Right atrium auricular region (tissue), 2 donors: ENCODE measurements at places on chromosomes 5 and 9. TPM values are rescaled to one million over a fixed set of nuclear protein-coding genes. Genes with fewer than 3 reads are reported as not detected.

DNA sequence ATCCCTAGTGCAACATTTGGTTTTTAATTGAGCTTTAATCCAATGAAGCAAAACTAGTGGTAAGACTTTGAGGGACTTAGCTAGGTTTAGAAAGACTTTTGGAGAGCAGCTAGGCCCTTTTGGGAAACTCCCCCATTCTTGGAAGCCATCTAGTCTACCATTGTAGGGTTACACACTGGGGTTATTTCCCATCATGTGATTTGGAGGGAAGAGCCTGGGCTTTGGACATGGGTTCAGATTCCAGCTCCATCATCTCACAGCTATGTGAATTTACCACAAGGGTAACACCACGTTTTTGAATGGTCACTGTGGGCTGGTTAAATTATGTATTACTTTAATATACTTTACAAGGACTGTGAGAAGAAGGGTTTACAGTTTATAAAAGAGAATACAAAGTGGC, 18.3 kb upstream of the TNFSF15 start:
- no peaks in the 10 kb centered on the region for H3K4me1 ChIP-seq
- no peaks in the 10 kb centered on the region for H3K36me3 ChIP-seq
- no peaks in the 10 kb centered on the region for H3K27me3 ChIP-seq
- H3K27ac ChIP-seq, result no peak overlapping the region
- no peak for DNase-seq

DNA sequence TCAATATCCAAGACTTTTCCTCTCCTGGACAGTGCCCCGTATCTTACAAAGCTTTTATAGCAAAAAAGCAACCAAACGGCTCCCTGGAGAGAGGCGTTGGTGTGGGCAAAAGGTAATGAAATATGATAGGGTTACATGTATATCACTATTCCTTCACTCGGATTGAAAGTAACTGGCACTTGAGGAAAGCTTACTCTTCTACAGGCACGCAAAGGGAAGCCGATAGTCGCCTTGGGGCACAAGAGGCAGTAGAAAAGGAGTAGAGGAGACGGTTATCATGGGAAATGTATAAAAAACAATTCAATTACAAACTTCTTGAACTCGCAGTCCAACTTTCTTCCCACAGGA, 1.1 kb downstream of the DIAPH1 start:
- peak overlapping the region; percentile 90 for H3K4me3 ChIP-seq
- no peaks in the 10 kb centered on the region for H3K27me3 ChIP-seq
- peak overlapping the region; percentile 97 for H3K27ac ChIP-seq

The STK32A gene
- 0.22 TPM for total RNA-seq

The INSL6 gene
- not detected for total RNA-seq

DNA sequence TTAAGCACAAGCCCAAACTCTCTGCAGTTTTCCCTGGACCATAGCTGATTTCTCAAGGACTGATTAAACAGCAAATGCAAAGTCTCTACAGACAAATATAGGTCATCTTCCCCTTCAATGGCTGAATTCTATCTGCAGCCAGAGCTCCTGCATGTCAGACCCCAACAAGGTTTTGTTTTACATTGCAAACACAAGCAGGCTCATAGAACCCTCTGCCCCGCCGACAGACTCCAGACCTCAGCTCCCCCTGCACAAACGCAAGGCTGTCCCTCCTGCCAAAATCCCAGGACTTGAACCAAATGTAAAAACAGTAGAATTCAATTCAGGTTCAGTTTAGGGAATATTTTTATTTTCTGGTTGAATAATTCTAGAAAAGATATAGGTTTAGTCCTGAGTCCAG, 526.7 kb upstream of the TRPC7 start:
- no peaks in the 10 kb centered on the region for H3K27me3 ChIP-seq
- no peak overlapping the region for H3K4me3 ChIP-seq
- H3K27ac ChIP-seq, result no peak overlapping the region
- H3K4me1 ChIP-seq, result no peaks in the 10 kb centered on the region
- H3K36me3 ChIP-seq, result no peaks in the 10 kb centered on the region
- DNase-seq, result no peak

The CARD9 gene
- 1.1 TPM for total RNA-seq

The SPOUT1 gene
- 11.6 TPM for total RNA-seq

The AIF1L gene
- 15.4 TPM for total RNA-seq

DNA sequence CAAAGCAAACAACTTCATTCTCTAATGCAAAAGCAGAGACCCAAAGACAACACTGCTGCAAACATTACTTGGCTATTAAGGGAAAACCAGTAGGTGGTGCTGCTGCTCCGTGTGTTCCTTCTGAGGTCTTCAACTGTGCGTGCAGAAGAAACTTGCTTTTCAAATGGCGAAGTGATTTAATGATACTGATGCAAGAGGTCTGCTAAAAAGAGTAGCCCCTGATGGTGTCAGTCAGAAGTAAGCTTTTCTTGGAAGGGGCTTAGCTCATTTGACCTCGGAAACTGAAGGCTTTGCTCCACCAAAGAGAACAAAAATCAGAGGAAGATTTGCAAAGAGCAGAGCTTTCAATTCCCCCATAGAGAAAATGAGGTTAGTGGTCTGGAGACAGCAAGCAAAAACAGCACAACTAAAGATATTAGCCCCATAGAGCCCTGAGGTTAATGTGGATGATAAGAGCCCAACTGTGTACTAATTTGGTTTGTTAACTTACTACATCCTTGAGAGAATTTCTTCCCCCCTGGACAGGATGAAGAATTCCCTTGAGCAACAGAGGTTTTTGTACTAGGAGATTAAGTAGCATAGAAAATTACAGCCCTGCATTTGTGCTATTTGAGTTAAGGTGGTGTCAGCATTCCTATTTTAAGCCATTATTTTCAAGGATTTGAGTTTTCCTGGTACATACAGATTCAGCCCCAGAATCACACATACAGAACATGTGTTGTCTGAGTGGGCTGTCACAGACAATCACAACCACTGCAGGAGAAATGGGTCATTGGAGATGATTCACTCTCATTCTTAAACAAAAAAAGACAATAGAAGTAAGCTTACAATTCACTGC, 153.2 kb upstream of the C9orf72 start:
- no peaks in the 10 kb centered on the region for H3K4me1 ChIP-seq
- no peaks in the 10 kb centered on the region for H3K27me3 ChIP-seq
- H3K36me3 ChIP-seq, result no peaks in the 10 kb centered on the region
- no peak for DNase-seq
- no peak overlapping the region for H3K4me3 ChIP-seq

GRCh38 chr5:10457682-10458574, 16.2 kb downstream of the ROPN1L start:
- DNase-seq, result no peak
- no peaks in the 10 kb centered on the region for H3K27me3 ChIP-seq
- H3K4me1 ChIP-seq, result no peaks in the 10 kb centered on the region
- H3K4me3 ChIP-seq, result no peak overlapping the region
- no peak overlapping the region for H3K27ac ChIP-seq
- H3K36me3 ChIP-seq, result no peaks in the 10 kb centered on the region

- no peak overlapping the region for H3K27ac ChIP-seq
- no peak for DNase-seq
- no peak overlapping the region for H3K4me3 ChIP-seq
- H3K4me1 ChIP-seq, result no peaks in the 10 kb centered on the region
These were observed 82.2 kb downstream of the IPO11 start for GRCh38 chr5:62494772-62495171.

DNA sequence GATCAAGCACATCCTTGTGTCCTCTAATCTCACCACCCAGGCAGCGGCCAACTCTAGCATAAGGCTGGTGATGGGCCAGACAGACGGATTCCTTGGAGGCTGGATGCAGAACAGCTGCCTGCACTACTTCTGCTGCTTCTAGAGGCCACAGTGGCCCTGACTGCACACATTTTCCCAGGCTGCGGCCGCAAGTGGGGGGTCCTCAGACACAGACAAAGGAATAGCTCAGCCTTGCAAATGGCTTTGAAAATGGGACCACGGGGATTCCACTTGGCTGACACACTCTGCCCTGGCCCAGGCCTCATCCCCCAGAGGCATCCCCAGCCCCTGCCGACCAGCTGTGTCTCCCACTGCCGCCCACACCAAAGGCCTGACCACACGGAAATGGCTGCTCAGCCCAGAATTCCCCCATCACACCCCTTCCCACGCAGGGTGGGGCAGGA, 540.8 kb downstream of the BNC2 start:
- no peaks in the 10 kb centered on the region for H3K36me3 ChIP-seq
- DNase-seq, result no peak
- H3K4me3 ChIP-seq, result no peak overlapping the region
- no peaks in the 10 kb centered on the region for H3K27me3 ChIP-seq
- H3K4me1 ChIP-seq, result no peaks in the 10 kb centered on the region

GRCh38 chr5:55356896-55357295, 49.1 kb downstream of the MTREX start:
- no peak for DNase-seq
- no peaks in the 10 kb centered on the region for H3K4me1 ChIP-seq
- no peak overlapping the region for H3K27ac ChIP-seq
- H3K27me3 ChIP-seq, result no peaks in the 10 kb centered on the region
- H3K4me3 ChIP-seq, result no peak overlapping the region

The ATG10 gene
- 5.6 TPM for total RNA-seq

DNA sequence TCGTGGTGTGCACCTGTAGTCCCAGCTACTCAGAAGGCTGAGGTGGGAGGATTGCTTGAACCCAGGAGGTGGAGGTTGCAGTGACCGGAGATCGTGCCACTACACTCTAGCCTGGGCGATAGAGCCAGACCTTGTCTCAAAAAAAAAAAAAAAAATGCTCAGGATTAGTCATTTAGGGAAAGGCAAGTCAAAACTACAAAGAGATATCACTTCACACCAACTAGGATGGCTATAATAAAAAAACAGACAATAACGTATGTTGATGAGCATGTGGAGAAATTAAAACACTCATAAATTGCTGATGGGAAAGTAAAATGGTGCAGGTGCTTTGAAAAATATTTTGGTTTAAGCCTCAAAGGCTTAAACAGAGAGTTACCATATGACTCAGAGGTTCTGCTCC, 6.3 kb upstream of the ANKRD34B start:
- DNase-seq, result no peak
- H3K27me3 ChIP-seq, result no peaks in the 10 kb centered on the region
- H3K27ac ChIP-seq, result no peak overlapping the region
- H3K4me3 ChIP-seq, result no peak overlapping the region
- no peaks in the 10 kb centered on the region for H3K36me3 ChIP-seq

GRCh38 chr5:127961763-127962145, 121.8 kb upstream of the SLC12A2 start:
- DNase-seq, result no peak
- H3K4me1 ChIP-seq, result peaks cover 50% of the 10 kb centered on the region
- H3K27ac ChIP-seq, result peak overlapping the region; percentile 70
- H3K4me3 ChIP-seq, result no peak overlapping the region

- H3K27ac ChIP-seq, result no peak overlapping the region
- no peak overlapping the region for H3K4me3 ChIP-seq
- no peaks in the 10 kb centered on the region for H3K27me3 ChIP-seq
- DNase-seq, result no peak
- no peaks in the 10 kb centered on the region for H3K36me3 ChIP-seq
These were observed 29.9 kb upstream of the C7 start for GRCh38 chr5:40879163-40879942.

- H3K27me3 ChIP-seq, result no peaks in the 10 kb centered on the region
- DNase-seq, result no peak
- no peak overlapping the region for H3K4me3 ChIP-seq
- H3K4me1 ChIP-seq, result peaks cover 8% of the 10 kb centered on the region
These were observed 73.4 kb upstream of the ANKH start for GRCh38 chr5:14944996-14945395.

- no peak overlapping the region for H3K4me3 ChIP-seq
- no peak overlapping the region for H3K27ac ChIP-seq
- no peaks in the 10 kb centered on the region for H3K27me3 ChIP-seq
- H3K36me3 ChIP-seq, result no peaks in the 10 kb centered on the region
- no peaks in the 10 kb centered on the region for H3K4me1 ChIP-seq
These were observed 8.3 kb upstream of the SLC6A18 start for GRCh38 chr5:1216918-1217295.

- no peaks in the 10 kb centered on the region for H3K4me1 ChIP-seq
- H3K27ac ChIP-seq, result no peak overlapping the region
- no peaks in the 10 kb centered on the region for H3K27me3 ChIP-seq
- H3K36me3 ChIP-seq, result no peaks in the 10 kb centered on the region
- DNase-seq, result no peak
These were observed 45.2 kb upstream of the IL6ST start for GRCh38 chr5:56039985-56040384.

GRCh38 chr5:54518818-54519508, 1.4 kb downstream of the SNX18 start:
- no peaks in the 10 kb centered on the region for H3K27me3 ChIP-seq
- peak overlapping the region; percentile 89 for H3K27ac ChIP-seq
- peaks cover 61% of the 10 kb centered on the region for H3K4me1 ChIP-seq

The SHOC1 gene
- total RNA-seq, result not detected

GRCh38 chr5:4258170-4258569, 662.5 kb downstream of the IRX1 start:
- H3K4me1 ChIP-seq, result no peaks in the 10 kb centered on the region
- no peak overlapping the region for H3K4me3 ChIP-seq
- no peaks in the 10 kb centered on the region for H3K36me3 ChIP-seq
- no peak overlapping the region for H3K27ac ChIP-seq

- peaks cover 20% of the 10 kb centered on the region for H3K36me3 ChIP-seq
- no peak for DNase-seq
These were observed 15.3 kb downstream of the MAP1B start for GRCh38 chr5:72122602-72123001.

The CA9 gene
- total RNA-seq, result 5.9 TPM

DNA sequence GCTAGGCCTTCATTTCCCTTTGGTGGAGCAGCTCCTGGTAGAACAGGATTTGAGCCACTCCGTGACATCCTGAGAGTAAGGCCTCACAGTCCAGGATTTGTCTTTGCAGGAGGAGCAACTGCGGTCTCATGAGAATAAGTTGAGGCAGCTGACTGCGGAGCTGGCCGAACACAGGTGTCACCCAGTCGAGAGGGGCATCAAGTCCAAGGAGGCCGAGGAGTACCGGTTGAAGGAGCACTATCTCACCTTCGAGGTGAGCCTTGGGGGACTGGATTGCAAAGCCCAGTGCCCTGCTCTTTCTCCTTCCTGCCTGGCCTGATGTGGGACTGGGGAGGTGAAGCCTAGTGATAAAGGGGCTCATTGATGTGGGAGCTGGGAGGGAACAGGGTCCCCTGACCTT, 44.3 kb downstream of the PSD2 start:
- H3K4me1 ChIP-seq, result no peaks in the 10 kb centered on the region
- H3K4me3 ChIP-seq, result no peak overlapping the region
- DNase-seq, result no peak

- H3K4me1 ChIP-seq, result no peaks in the 10 kb centered on the region
- H3K27me3 ChIP-seq, result no peaks in the 10 kb centered on the region
- H3K4me3 ChIP-seq, result no peak overlapping the region
- no peak for DNase-seq
- peak overlapping the region; percentile 43 for H3K27ac ChIP-seq
These were observed 67.4 kb downstream of the MRPS27 start for GRCh38 chr5:72252574-72253155.

DNA sequence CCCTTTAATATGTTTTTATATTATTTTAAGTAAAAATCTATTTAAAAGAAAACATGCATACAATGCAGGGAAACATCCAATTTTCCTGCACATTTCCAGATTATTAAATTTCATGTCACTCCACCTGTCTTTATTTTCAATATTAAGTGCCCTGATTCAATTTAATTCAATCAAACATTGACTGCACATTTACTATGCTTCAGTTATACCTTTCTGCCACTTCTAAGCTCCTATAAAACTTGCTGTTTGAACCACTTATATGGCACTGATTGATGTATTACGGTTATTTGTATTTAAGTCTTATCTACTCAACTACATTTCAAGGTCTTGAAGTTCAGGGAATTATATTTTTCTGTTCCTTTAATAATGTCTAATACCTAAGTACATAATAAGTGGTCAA, 198.0 kb downstream of the CAVIN4 start:
- no peaks in the 10 kb centered on the region for H3K27me3 ChIP-seq
- no peak overlapping the region for H3K27ac ChIP-seq
- H3K4me1 ChIP-seq, result no peaks in the 10 kb centered on the region
- no peak for DNase-seq
- H3K36me3 ChIP-seq, result no peaks in the 10 kb centered on the region
- no peak overlapping the region for H3K4me3 ChIP-seq
